ENCODE measurements at places on chromosomes 3 and 15.

DNA sequence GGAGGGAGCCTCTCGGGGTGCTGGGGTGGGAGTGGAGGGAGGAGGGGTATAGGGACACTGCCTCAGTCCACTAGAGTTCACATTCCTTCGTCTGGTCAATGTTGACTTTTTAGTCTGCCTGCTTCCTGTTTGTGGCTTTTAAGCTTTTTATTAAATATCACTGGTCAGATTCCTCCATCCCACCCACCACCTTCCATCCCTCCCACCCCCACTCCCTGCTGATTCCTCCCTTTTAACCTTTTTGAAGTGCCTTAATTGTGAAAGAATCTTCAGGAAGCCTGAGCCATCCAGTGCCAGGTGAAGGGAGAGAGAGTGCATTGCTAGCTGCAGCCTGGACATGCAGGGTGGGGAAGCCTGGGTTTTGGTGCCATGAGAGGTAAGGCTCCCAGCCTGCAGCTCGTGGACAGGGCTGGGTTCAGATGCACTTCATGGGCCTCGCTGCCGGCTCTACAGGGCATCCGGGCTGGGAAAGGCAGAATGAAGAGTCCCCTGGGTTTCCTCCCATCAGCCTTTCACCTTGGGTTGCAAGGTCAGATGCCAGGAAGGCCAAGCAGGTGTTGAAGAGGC lies 105.9 kb downstream of the DNAJB8 start:
- no peak for DNase-seq

DNA sequence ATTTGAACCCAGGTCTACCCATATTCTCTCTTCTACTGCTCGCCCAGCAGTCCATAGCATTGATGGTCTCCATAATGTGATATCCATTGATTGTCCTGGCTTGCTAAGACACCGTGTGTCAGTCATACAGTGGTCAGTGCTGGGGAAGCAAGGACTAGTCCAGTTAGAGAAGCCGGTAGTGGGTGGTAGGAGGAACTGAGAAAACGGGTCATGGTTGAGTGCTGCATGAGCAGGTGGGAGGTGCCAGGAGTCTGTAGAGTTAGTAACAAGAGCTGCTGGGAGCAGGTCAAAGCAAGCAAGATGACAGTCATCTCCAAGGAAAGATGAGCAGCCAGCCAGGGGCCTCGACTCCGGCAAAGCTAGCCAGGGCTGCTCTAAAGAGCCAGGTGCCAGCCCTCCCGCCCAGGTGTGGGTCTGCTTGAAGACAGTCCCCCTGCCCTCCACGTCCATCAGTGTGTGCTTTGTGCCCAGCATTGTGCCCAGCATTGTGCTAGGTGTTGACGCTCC lies 29.5 kb upstream of the USP3 start:
- no peak for DNase-seq

GRCh38 chr15:58058073-58058472 lies 7.4 kb downstream of the ALDH1A2 start:
- no peak for DNase-seq

GRCh38 chr3:30934208-30934550 lies 39.7 kb upstream of the GADL1 start:
- DNase-seq: peak; percentile 61

- no peak for DNase-seq
Observed at GRCh38 chr3:10300087-10300486, 7.3 kb upstream of the GHRL start.

- no peak for DNase-seq
Observed at GRCh38 chr15:67558502-67558901, 16.0 kb downstream of the MAP2K5 start.

- DNase-seq: peak; percentile 56
Observed at GRCh38 chr3:34675383-34676120, 877.1 kb downstream of the PDCD6IP start.

GRCh38 chr3:46104706-46105105 lies 77.4 kb upstream of the XCR1 start:
- DNase-seq: no peak

DNA sequence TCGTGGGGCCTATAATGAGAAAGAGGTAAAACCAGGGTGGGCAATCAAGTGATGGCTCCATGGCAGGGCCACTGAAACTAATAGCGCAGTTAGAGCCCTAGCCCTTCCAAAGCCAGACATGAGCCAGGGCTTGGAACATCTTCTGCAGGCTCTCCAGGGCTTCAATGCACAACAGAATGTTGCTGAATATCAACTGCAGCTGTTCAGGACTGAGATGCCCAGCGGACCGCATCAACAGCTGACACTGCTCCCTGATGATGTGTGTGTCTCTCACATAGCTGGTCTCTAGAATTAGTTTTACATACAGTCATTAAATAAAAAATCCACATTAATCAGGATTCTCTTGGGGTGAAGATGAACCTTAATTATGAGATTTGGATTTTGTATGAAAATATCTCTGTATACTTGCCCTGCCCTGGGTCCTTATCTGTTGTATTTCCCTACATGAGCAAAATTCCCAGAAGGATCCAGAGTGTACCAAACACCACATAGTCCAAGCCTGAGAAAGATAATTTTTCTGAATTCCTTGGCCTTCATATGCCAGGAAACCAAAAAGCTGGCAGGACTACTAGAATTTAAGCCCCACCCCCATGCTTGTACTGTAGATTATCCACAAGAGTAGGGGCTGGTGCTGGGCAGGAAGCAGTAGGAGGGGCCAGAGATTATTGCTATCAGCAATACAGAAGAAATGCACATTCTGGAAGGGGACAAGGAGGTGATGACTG lies 7.7 kb upstream of the GOLGB1 start:
- DNase-seq: no peak

DNA sequence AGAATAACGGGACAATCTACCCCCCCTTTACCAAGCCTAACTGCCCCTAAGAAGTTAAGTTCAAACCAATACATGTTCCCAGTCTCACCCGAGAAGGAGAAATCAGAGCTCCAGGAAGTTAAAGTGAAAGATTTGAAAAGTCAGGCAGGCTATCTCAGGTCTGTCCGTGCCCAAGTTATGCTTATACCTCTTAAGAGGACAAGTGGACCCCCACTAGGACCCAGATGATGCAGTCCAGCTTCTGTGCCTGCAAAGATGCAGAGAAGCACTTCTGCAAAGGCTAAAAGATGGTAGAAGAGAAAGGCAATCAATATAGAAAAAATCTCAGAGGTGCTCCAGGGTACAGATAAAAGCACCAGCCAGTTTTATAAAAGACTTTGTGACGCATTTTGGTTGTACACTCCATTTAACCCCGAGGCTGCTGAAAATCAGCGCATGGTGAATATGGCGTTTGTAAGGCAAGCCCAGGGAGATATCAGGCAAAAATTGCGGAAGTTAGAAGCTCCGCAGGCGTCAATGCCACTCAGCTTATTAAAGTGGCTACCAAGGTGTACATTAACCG lies 9.8 kb upstream of the SLC9C1 start:
- peak; percentile 33 for DNase-seq

GRCh38 chr3:83628471-83628870 lies 1330.3 kb upstream of the CADM2 start:
- no peak for DNase-seq

DNA sequence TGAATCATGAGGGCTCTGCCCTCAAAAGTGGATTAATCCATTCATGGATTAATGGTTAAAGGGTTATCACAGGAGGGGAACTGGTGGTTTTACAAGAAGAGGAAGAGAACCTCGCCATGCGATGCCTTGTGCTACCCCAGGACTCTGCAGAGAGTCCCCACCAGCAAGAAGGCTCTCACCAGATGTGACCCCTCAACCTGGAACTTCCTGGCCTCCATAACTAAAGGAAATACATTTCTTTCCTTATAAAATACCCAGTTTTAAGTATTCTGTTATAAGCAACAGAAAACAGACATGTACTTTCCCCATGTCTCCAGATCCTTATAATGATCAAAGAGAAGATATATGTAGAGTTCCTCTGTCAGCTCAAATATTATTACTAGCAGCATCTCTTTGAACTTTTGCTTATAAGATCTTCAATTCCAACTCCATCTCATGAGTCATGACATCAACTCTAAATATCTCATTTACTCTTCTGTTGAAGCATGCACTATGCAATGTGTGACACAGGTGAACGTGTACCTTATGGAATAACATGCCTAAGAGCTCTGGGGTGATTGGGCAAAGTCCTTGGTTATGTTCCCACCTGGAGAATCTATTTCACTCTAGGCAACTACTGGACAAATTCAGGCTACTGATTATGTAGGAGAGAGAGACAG lies 37.5 kb upstream of the ZBTB38 start:
- no peak for DNase-seq

- peak; percentile 84 for DNase-seq
Observed at GRCh38 chr15:68511073-68511991, 67.5 kb upstream of the CORO2B start.

DNA sequence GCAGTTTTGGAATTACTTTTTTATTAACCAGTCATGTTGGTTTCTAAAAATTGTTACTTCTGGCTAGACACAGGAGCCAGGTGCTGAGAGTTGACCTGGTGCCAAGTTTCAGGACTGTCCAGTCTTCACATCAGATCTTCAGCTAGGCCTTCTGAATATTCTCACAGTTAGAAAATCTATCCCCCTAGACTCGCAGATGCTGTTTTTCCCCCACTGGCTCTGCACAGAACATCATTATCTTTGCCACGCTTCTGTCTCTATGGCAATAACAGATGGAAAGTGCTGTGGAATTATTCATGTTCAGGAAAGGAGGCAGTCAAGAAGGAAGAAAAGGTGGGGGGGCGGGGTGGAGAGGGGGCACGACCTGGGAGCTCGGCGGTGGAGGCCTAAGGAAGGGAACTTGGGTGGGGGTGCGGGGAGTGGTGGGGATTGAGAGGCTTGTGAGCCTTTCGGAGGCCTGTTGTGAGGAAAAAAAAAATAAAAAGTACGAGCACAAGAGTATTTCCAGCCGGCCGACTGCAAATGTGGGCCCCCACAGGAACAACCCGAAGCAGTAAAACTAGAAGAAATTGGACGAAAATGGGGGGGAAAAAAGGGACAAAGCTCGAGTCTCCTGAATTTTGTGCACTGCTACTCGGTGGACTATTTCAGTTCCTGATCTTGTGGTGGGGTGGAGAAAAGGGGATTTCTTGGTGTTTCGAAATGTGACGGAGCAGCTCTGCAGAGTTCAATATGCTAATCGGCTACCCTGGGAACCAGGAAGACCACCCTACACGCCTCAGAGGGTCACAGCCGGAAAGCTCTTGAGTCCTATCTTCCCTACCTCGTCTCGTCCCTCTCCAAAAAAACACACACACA lies 1.5 kb upstream of the SKIL start:
- DNase-seq: peak; percentile 69

DNA sequence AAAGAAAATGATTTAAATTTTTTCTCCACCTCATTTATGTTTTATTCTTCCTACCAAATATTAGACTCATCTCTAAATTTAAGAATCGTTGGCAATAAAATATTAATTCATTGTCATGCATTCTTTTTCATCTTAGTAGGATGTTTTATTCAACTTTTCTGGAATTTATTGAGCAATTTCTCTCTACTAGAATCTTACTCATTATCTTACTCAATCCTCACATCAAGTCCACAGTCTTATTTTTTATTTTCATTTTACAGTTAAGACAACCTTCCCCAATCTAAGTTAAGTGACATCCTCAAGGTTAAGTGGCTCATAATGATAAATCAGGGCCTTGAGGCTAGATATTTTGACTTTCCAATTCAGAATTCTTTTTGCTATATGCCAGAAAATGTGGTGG lies 15.9 kb upstream of the ALDH1A2 start:
- DNase-seq: peak; percentile 27

- DNase-seq: no peak
Observed at GRCh38 chr3:188695241-188695640, 476.5 kb upstream of the TPRG1 start.

DNA sequence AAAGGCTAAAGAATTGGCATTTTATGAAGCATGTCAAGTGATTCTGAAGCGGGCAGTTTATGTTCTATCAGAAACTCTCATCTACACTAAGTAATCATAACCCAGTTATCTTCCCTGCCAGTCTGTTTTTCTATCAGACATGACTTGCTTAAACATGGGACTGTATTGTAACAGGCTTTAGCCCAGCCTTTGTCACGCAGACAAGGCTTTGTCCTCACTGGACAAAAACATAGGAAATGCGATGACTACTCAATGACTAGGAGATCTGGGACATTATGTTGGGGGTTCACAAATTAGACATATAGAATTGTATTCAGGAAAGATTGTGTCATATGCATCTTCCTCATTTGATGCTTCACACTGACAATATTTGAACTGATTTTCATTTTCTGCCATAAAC lies 115.5 kb downstream of the GADL1 start:
- no peak for DNase-seq

GRCh38 chr3:150447631-150448465 lies 39.8 kb downstream of the TSC22D2 start:
- DNase-seq: no peak

DNA sequence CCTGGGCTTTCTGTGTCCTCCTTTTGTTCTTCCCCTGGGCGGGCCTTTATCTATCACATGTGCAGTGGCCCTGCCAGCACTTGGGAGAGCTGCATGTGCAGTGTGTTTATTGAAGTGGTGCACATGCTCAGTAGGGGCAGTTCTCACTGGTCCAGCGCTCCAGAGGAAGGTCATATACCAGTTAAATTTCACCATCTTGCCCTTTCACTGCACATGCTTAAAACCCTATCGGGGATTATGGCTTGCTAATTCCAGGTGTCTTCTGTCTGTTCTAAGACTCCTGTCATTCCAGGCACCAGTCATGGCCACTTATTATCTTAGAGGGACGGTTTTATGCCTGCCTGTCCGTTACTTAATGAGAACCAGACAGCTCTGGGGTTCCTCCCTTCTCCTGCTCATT lies 52.2 kb downstream of the ROPN1B start:
- no peak for DNase-seq

DNA sequence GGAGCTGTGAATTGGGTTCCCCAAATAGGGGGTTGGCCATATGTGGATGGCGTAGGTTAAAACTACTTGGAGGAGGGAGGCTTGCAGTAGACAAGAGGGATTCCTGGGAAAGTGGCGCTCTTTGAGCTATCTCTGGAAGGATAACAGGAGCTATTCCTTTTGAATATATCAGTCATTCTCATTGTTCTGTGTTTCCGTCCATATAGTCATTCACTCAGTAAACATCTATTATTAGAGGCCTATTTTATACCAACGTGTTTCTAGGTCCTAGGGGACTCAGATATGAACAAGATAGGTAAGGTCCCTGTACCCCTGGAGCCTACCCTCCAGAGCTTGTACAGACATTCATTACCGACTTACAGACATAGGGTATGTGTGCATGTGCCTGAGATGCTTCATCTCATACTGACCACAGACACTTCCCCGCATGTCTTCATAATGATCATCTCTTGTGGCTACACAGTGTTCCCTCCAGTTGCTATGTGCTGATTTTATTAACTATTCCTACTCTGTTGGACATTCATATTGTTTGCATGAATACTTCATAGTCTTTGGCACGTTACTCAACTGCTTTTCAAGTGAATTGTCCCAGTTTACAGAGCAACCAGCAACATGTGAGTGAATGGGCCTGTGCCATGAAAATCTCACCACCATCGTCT lies 55.8 kb upstream of the VILL start:
- no peak for DNase-seq

- DNase-seq: no peak
Observed at GRCh38 chr3:48696156-48696555, 10.4 kb upstream of the NCKIPSD start.

- DNase-seq: peak; percentile 4
Observed at GRCh38 chr3:169980055-169980454, 13.4 kb downstream of the SEC62 start.

Measured in fibroblast of skin of abdomen (primary cell).